ENCODE measurements at places on chromosomes 1 and 21.
A peak's percentile ranks its signal among the peaks of the same experiment; 100 is the strongest.

DNA sequence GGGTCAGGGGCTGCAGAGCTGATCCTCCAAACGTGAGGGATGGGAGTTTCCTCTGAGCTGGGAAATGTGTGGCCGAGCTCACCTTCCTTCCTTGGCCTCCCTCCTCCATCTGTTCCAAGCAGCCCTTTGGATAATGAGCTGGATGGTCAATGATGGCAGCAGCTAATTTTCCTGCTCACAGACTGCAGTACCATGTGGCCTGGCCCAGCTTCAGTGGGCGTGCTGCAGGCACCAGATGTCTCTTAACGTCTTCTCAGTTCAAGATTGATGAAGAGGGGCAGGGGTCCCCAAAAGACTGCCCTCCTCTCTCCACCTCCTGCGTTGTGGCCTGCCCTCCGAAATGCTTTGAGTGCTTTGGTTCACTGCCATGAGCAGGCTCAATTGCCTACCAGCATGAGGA lies 86.0 kb downstream of the UBIAD1 start:
- no peak for DNase-seq

GRCh38 chr1:216562383-216562782 lies 139.1 kb upstream of the USH2A start:
- DNase-seq: no peak

DNA sequence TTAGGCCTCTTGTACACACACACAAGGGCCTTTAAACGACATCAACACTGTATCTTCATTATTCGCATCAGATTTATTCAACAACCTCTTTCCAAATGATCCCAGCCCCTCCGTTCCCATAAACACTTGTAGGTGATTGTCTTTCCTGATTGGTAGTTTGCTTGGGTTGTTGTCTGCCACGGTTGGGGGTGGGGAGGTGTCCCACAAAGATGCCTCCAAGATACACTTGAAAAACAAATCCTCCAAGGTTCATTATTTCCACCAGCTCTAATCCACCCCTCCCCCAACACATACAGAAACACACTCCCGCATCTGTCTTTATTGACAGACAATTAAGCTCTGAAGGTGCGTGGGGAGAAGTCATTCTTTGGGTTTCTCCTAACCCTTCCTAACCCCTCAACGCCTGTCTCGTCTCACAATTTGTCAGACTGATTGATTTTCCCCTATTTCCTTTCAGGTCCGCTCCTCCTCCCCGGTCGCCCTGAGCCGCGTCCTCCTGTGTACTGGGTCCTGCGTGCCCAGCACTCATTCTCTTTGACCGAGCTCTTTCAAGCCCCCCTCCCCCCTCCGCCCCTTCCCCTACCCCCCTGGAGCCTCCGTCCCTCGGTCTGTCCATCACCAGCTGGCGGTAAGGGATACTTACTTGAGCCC lies 1.4 kb downstream of the WDR26 start:
- DNase-seq: no peak

DNA sequence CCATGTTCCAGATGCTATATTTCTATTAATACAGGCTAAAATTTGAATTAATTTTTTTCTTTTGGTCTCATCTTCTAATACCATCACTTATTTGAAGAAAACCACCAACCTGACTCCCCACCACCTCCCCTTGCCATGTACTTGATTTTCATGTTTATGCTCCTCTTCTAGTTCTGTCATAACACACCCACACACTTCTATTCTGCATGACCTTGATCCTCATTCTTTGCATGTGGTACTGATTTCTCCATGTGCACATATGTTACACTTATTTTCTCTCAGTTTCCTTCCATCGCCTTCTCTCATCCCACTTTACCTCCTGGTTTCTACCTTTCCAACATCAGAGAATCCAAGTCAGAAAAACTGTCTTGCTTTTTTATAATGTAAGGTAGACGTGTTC lies 78.9 kb upstream of the ARID1A start:
- DNase-seq: no peak

- DNase-seq: no peak
These were observed 47.2 kb upstream of the SYNC start for GRCh38 chr1:32749771-32750170.

- peak; percentile 68 for DNase-seq
These were observed at the start of gene MR1 for GRCh38 chr1:181033799-181034451. Gene MR1, plus strand, starts transcription at chr1:181033983. Its CDS starts 25 bp downstream, at chr1:181034008.

- no peak for DNase-seq
These were observed 23.4 kb upstream of the EPHB2 start for GRCh38 chr1:22687191-22687590.

- DNase-seq: no peak
These were observed 20.6 kb downstream of the OLFM3 start for GRCh38 chr1:101976161-101976560.

- no peak for DNase-seq
These were observed 694.4 kb downstream of the LTN1 start for GRCh38 chr21:28298251-28298672.

- DNase-seq: no peak
These were observed 22.0 kb downstream of the LGR6 start for GRCh38 chr1:202215472-202216130.

DNA sequence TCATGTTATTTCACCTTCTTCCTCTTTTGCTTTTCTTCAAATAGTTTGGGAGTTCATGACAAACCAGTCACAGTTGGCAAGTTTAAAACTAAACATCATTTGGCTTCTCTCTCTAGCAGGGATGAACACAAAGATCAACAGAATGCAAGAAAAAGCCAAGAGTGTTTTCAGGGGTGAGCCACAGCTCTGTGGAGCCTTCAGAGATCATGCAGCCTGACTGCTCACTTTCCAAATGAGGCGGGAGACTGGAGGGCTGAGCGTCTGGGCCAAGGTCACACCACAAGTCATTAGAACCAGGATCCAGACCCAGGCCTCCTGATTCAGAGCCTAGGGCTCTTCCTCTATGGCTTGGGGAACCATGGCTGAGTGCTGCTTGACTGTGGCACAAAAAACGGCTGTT lies 2.7 kb downstream of the DPT start:
- DNase-seq: no peak

- DNase-seq: peak; percentile 44
These were observed 18.4 kb downstream of the LORICRIN start for GRCh38 chr1:153277852-153278251.

DNA sequence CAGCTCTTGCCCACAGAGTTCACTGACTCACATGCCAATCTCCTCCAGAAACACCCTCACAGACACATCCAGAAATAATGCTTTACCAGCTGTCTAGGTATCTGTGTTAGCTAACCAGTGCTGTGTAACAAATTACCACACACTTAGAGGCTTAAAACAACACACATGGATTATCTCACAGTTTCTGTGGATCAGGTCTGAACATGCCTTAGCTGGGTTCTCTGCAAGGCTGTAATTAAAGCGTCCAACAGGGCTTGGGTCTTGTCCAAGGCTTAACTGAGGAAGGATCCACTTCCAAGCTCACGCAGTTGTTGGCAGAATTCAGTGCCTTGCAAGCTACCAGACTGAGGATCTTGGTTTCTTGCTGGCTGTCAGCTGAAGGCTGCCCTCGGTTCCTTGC lies 92.5 kb upstream of the RGS4 start:
- DNase-seq: no peak

DNA sequence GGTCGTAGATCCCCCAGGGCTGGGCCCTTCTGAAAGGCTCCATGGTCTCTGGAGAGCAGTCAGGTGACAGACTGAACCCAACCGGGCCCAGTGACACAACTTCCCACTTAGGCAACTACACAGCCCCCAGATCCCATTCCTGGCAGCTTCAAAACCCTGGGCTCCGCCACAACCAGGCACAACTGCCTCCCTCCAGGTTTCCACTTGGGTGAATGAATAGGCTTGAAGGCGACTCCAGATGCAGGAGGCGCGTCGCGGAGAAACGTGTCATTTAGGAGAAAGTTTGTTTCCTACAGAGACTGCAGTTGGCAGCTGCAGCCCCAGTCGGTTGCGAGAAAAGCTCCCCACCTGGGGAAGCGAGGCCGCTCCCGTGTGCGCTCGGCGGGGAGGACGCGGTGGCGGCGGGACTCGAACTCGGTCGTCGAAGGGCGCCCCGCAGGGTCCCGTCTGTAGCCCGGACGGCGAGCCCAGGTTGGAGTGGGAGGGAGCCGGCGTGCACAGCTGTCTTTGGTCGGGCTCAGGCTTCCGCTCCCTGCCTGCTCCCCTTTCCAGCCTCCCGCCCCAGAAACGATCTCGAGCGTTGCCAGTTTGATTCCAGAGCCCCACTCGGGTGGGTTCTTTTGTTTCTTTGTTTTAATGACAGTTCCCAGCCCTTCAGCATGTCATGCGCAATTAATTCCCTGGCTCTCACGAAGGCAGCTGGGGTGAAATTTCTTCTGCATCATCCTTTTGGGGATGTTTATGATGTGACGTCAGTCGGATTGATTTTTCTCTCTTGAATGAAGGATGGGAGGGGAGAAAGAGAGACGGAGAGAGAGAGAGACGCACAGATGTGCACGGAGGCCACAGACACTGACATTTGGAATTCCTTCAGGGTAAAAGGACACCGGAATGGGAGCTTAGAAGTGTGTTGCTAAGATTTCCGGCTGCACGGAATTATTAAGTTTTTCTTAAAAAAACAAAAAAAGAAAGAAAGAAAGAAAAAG lies 862 bp upstream of the SGIP1 start:
- no peak for DNase-seq

- DNase-seq: no peak
These were observed 355.7 kb upstream of the DPYD start for GRCh38 chr1:98276514-98276913.

- DNase-seq: no peak
These were observed 50.2 kb downstream of the SMYD2 start for GRCh38 chr1:214331180-214331579.

- DNase-seq: no peak
These were observed 188.5 kb upstream of the OLFM3 start for GRCh38 chr1:102185260-102185659.

DNA sequence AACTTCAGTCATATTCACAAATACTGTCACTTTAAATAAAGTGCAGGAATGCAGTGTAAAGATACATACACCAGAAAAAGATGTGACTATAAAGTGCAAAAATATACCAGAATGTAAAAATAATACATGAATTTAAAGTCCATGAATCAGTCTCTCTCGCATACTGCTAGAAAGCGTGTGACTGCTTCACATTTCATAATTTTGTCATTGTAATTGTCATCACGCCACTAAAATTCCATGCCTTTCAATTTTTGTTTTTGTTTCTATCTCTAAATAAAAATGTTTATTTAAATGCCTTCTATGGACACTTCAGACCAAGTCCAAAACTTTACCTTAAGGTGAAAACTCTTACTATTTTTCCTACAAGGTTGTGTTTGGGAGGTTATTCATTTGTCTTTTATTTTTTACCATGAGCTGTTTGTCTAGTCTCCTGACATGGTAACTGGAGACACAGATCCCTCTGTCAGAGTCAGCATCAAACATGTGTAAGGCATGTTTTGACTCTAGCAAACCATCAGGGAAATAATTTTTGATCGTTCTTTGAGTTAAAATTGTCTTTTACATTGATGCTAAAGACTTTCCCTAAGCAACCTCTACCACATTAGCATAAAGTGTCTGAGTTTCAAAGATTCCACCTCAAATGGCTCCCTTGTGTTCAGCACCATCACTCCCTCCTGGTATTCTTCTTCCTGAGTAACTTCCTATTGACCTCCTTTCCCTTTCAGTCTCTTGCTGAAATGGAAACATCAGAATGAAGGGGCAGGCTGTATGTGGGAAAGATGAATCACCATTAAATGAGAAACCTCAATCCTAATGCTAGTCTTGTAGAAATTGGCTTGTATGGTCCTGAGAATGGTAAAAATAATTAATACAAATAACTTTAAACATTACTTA lies 14.0 kb upstream of the AIM2 start:
- no peak for DNase-seq

DNA sequence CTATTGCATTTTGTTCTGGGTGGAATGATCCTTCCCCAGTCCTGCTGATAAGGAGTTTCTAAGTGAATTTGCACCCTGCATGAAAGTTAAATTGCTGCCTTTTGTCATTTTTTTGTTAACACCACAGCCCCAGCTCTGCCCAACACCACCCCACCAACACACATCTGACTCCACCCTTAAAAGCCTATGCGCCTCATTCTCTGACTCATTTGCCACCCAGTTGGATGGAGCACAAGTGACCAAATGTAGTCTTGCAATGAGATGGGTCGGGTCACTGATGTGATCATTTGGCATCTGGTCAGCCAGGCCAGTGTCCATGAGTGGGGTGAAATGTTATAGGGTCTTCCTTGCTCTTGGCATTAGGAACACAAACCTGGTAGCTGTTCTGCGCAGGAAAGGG lies 256.8 kb downstream of the KAZN start:
- DNase-seq: no peak

- no peak for DNase-seq
These were observed 14.8 kb downstream of the EDN2 start for GRCh38 chr1:41469706-41470105.

DNA sequence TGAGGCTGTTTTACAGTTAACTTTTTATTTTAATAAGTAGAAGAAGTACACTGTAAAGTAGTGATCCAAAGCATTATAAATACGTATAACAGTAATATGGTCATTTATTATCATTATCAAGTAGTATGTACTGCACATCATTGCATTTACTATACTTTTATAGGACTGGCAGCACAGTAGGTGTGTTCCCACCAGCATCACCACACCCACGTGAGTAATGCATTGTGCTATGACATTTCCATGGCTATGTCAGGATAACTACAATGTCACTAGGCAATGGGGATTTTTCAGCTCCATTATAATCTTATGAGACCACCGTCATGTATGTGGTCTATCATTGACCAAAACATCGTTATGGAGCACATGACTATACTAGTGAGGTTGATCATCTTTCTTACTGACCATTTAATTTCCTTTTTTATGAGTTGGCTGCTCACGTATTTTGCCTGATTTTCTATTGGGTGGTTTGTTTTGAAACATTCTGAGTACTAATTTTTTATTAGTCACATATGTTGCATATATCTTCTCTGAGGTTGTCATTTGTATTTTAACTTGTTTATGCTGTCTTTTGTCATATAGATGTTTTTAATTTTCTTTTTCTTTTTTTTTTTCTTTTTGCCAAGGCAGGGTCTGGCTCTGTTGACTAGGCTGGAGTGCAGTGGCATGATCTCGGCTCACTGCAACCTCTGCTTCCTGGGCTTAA lies 25.3 kb upstream of the SHCBP1L start:
- no peak for DNase-seq

GRCh38 chr1:231776010-231776756 lies 149.6 kb downstream of the DISC1 start:
- no peak for DNase-seq

DNA sequence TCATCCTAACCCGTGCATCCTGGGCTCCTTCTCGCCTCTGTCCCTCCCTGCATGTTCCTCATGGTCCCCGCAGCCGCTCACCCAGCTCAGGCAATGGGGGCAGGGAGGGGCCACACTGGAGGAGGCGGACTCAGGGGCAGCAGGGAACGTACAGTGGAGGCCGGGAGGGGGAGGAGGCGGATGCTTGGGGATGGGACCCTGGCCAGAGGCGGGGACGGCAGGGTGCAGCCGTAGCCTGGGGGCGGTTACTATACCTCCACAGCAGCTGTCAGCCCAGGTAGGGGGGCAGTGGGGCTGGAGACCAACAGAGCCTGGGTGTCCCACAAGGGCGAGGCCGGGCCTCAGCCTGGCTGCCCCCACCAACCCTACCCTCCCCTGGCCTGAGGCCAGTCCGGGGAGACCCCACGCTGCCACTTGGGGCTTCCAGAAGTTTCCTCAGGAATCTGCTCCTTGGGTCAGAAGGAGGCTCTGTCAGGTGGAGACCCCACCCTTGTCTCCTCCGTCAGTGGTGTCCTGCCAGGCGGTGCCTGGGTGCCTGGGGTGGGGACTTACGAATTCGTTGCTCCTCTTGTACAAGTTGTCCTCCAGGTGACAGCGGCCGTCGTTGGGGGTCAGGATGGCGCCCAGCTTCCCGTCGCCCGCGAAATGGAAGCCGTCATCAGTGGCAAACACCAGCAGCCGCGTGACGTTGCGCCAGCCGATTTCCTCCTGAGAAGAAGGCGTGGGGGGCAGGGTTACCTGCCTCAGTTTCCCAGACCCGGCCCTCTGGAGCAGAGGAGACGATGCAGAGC lies 20.7 kb downstream of the ITGB2 start:
- DNase-seq: no peak

Measured in GM19239 (cell line).